SW 1271 (cell line): ENCODE measurements at places on chromosomes 6 and 20.

DNA sequence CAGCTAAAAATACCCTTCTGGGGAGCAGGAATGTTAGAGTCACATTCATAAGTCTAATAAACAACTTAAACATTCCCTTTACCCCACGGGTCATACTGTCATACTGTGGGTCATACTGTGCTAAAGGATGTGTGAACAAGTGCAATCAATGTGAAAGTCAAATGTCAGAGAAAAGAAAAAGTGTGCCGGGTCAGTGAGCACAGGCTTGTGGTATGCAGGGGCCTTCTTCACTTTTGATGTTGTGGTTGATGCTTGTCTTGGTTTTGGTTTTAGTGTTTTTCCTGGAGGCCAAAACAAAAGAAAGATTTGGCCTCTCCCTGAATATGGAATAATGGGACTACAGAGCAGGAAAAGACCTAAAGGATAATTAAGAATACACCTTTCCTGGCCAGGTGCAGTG, 267.9 kb upstream of the PLN start:
- DNase-seq: no peak

DNA sequence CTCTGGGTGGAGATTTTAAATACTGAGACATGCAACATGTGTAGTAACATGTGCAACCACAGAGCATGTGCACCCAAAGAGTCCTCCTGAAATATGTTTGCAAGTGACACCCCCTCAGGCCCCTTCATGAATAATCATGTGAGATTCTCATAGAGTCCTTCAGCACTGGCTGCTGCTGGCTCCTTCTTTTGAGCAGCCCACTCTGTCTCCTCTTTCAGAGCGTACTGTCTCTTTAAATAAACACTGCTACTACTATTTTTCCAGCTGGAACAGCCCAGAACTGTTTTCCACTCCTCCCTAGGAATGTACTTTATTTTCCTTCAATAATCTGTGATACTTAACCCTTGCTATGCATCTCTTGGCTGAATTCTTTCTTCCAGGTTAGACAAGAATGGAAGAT, 42.0 kb downstream of the HLA-DRB5 start:
- DNase-seq: no peak

GRCh38 chr6:96436398-96436797, 85.2 kb upstream of the UFL1 start:
- no peak for DNase-seq

- DNase-seq: no peak
Observed at GRCh38 chr6:43719511-43719910, 31.9 kb upstream of the MRPS18A start.

- DNase-seq: no peak
Observed at GRCh38 chr20:31872406-31872805, 2.0 kb downstream of the TTLL9 start.

DNA sequence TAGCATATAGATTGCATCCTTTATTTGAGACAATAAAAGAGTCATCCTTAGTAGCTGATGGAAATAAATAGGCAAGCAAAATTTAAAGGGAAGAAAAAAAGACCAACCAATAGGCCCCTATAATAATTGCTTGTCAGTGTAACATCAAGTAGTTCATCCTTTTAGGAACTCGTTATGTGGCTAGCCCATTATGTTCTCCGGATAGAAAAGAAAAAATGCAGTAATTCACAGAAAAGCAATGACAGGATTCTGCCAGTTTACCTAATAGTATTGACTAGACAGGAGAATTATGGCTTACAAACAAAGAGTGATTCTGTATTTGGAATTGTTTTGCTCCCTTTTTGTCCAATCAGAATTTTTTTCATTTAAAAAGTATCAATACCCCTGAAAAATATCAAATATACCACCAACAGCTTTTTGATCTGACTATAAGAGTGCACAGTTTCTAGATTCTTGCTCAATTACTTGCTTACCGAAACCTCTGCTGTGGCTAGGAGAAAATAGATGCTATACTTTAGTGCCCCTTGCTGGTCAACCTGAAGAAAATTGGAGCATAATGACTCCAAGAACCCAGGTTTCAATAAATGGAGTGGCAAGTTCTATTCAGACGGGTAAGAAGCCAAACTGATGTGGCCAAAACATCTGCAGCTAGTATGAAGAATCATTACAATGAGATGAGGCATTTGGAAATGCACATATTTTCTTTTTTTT, 91.5 kb upstream of the SASH1 start:
- no peak for DNase-seq

DNA sequence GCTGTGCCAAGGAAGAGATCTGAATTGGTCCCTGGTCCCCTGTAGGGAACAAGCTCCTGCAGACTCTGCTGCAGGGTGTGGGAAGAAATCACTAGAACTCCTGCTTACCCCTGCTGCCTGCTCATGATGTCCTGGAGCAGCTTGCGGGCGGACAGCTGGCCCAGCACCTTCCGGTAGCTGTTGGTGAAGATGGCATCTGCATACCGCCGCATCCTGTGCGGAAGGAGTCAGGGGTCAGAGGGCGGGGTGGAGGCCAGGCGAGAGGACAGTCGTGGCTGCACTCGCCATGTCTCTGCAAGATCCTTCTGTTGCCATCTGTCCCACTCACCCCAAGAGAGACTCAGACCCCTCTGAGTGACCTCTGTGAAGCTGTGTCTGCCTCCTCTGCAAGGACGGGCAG, 5.3 kb downstream of the GHRH start:
- no peak for DNase-seq

- no peak for DNase-seq
Observed at GRCh38 chr6:157236040-157236725, 87.1 kb downstream of the TMEM242 start.

- DNase-seq: no peak
Observed at GRCh38 chr6:167232356-167232755, 58.8 kb upstream of the UNC93A start.

DNA sequence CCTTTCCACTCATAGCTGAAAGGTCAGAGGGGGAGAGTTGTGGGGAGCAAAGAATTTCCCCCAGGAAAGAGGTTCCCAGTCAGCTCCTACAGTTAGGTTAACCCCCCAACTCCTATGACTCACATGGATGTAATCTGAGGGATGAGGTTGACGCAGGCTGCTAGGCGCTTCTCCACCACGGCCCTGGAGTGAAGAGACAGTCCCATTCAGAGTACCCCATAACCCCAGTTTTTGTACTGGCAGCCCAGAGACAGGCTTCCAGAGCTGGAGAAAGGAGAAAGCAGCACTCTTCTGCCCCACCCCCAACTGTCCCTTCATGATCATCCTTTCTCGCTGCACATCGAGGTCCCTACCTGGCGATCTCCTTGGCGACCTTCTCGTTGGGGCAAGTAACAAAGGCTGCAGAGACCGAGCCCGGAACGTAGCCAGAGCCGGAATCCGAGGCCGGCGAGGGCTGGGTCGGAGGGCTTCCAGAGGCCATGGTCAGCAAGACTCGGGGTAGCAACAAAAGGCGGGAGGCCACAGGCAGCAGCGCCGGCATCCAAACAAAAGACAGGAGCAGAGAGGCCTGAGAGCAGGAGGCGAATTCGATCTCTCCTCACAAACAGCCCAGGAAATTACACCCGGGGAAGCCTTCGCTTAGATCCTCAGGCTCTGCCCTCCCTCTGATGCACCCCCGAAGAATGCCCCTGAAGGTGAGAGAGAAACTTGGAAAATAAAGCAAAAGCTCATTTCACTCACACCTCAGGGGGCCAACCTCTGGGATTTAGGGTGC, 592 bp downstream of the CUTA start:
- peak; percentile 42 for DNase-seq

GRCh38 chr6:130188207-130188899, 34.4 kb downstream of the SAMD3 start:
- no peak for DNase-seq

GRCh38 chr6:167768471-167769215, 58.1 kb upstream of the AFDN start:
- DNase-seq: no peak
